Posterior cingulate gyrus (tissue), 11 donors: ENCODE measurements at places on chromosomes 12 and 14.

DNA sequence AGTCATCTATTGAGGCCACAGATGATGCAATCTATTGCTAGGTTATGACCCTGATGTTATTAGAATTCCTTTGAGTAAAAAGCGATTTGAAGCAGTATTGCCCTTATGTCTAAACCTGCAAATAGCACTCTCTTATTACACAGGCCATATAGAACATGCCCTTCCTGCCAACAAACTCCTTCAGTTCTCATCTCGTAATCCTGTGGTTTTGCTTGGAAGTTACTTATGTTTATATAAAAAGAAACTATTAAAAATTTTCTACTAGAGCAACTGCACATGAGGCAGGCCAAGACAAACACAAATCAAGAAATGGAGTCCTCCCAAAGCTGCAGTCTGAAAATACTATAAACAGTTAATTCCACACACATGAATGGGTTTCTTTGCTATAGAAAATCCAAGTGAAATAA is 1200.2 kb downstream of the LRFN5 start:
- DNase-seq, result no peak

- no peak for DNase-seq
These were observed 2.8 kb downstream of the TESPA1 start for GRCh38 chr12:54981796-54982195.

GRCh38 chr14:24785698-24786097 is 151.7 kb upstream of the GZMB start:
- DNase-seq, result no peak

DNA sequence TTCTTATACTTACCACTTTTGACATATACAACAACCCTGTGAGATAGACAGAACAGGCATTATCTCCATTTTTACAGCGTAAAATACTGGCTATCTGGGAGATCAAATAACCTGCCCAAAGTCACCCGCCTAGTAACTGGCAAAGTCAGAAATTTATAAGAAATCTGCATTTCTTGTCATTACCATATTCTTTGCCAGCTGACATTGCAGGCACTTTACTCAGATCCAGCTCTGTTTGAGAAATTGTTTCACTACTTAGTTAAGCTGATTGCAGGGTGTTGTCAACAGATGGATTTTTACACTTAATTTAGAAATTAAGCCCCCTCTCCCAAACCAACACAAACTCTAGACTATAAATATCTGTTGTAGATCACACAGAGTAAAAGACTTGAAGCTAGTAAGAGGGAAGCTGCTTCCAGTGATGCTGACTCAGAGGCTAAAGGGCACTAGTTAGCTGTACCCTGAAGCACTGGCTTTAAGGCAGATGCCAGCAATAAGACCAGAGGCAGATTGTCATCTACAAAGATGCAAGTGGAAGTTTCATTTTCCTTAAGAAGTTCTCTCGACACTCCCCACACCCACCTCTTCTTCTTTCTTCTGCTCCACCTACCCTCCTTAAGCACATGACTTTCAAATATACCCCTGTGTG is 153.1 kb downstream of the ANO6 start:
- DNase-seq, result no peak
